ENCODE measurements at places on chromosomes 7 and 10.

GRCh38 chr7:121237601-121238000 is 91.2 kb upstream of the WNT16 start:
- no peak for DNase-seq

GRCh38 chr7:76057813-76058145 is 9.9 kb downstream of the MDH2 start:
- DNase-seq: no peak

DNA sequence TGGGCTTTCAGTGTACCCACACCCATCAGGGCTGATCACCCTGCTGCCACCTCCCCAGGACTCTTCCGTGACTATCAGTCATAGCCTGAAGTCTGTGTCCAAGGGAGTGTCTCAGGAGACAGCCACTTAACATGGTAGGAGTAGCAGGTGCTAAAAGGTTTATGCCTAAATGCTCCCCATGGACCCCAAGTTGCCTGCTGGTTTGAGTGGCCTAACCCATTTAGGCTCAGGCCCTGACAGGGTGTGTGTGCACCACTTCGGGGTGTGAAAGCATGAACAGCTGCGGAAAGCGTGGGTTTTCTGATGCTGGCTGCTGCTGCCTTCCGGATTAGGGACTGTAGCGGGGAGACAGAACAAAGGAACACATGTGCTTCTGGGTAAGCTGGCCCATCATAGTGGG is 93.2 kb upstream of the SAMD8 start:
- DNase-seq: no peak

DNA sequence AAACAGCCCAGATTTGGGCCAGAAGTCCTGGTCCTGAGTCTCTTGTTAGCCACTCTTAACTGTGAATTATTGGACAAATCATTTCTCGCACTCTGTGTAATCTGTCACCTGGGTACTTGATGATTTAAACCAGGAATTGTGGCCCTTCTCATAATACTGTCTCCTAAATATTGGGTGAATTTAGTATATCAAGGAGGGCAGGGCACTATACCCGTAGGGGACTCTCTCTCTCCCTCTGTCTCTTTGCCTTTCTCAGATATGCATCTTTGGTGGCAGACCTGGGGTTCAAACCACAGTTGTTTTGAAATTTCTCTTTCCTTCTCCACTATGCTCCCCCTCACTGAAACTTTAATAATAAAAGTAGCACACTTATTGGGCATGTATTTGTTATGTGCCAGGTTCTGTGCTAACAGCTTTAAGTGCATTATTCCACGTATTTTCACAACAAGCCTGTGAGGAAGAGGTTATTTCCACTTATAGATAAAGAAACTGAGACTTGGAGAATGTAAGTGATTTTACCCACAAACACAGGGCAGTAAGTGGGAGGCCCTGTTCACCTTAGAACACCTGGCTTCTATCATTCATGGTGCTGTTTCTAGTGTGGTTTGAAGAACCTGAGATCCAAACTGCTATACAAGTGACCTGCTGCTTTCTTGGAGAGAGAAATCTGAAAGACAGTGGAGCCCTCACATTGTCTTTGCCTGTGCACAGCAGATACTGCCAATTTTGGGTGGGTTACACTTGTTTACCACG is 11.8 kb downstream of the FAS start:
- no peak for DNase-seq

DNA sequence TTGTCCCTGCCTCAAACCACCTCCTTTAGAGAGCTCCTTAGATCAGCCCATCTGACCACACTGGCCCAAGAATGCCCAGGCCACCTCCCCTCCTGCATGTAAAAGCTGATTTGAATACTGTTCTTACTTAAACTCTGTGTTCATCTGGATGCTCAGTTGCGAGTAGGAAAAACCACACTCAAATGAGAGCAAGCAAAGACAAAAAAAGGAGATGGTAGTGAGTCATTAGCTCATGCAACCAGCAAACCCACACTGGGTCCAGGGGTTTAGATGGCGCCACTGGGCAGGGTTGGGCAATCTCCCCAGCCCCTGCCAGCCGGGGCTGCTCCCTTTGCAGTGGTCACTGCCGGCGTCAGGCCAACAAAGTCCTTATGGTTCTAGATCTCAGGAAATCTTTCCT is 32.7 kb downstream of the TSPAN15 start:
- DNase-seq: peak; percentile 33

- peak; percentile 69 for DNase-seq
These were observed 12.3 kb upstream of the TRDMT1 start for GRCh38 chr10:17213646-17214349.

DNA sequence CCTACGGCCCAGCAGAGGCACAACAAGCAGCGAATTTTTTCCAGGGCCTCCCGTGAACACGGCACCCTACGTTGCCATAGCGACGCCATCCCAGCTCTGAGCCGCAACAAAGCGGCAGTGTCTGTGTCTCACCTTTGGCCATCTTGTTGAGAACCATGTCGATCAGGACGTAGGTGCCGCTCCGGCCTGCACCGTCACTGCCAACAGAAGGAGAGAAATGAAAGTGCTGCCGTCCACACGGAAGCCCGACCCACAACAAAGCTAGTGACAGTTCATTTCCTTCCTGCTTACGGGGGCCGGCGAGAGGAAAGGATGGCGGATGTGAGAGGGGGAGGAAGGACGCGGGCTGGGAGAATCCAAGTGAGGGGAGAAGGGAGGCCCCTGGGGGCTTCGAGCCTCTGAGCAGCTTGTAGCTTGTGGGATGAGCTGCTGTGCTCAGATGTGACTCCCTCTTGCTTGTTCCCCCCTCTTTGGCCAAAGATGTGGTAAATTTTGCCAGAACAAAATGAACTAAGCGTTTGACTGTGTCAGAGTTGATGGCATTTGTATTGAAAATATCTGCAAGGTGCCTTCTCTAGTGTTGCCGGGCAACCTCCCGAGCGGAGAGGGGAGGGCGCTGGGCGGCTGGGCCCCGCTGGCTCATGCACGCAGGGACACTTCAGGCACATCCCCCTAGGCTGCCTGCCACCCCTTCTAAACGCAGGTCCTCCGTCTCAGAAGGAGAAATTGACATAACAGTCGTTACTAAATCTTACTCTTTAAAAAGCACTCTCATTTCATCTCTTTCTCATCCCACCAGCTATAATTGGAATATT is 232.2 kb downstream of the DNAJB6 start:
- DNase-seq: peak; percentile 22

DNA sequence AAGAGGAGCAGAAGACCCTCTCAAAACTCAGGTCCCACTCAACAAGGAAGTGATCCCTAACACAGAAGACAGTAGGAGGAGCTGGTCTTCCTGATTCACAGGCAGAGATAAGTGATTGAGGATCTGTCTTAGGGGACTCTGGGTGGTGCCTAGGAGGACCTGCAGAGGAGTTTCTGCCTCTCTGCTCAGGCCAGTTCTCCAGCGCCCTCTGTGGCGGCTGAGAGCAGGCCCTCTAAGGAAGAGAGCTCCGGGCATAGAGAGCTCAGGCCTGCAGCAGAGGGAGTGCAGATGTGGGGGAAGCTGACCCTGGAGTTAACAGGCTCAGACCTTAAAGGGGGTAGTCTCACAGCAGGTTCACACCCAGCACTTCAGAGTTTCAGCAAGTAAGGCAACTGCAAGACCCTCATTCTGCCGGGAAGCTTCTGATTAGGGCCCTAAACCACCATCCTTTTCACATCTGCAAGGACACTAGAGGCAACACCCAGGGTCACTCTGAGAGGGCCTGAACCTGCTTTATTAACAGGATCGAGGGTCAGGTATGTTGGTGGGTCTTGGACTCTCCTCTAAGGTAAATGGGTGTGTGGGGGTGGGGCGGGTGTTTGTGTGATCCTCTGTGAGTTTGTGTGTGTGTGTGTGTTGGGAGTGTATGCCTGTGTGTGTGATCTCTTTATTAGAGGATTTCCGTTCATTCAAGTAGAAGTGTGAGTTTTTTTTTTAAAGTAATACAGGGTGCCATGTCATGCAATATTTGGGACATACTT is 57.6 kb upstream of the TARP start:
- DNase-seq: no peak

DNA sequence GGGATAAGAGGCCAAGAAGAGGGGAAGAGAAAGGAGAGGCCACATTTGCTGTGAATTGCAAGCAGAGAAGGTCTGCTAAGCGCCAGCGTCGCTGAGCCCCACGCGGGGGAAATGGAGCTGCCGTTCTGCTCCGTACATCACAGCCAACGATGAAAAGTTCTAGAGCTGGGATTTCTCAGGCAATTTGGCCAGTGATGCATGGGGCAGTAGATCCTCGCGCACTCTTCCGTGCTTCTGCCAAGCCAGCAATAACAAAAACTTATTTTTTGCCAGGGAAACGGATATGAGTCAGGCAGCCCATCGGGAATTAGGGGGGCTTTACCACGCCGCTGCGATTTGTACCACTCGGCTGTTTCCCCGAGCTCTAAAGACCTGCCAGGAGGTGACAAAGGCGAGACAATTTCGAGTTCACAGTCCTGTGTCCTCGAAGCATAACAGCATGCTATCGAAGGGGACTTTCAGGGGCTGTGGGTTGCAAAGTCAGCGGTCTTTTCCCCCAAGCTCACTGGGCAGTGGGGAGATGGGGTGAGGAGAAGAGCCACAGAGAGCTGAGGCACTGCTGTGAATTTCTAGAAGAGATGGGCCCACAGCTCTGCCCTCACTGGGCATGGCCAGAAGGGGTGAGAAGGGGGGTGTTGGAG is 30.0 kb upstream of the SLF2 start:
- DNase-seq: peak; percentile 79

- DNase-seq: peak; percentile 62
These were observed 12.9 kb upstream of the TMEM26 start for GRCh38 chr10:61465901-61466632.

DNA sequence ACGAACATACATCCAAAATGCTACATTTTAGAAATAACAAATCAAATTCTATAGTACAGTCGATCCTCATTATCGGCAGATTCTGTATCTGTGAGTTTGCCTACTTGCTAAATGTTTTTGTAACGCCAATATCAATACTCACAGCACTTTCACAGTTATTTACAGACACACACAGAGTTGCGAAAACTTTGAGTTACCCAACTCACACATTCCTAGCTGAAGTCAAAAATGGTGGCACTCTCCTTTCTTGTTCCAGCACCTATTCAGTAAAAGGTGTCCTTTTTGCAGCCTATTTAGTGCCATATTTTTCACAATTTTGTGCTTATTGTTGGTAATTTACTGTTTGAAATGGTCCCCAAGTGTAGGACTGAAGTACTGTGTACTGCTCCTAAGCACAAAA is 161.7 kb downstream of the AKR1D1 start:
- no peak for DNase-seq

DNA sequence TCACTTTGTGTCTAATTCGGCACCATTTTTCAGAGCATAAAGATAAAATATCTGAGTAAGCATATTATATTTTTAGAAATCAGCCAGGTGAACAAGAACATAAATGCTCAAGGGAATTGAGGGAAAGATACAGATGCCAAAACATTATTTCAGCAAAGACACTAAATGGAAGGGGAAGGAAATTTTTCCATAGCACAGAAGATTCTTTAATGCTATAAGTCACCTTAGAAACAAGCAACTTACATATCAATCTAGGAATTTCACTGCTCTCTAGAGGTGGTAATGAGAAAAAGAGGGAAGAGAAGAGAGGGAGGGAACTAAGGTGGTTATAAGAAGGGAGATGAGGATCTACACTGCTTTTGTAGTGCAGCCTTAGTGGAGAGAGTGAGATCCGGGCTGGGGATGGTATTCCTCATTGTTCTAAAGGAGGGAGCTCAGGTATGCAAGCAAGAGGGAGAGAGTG is 20.4 kb downstream of the ZNF365 start:
- DNase-seq: no peak

- peak; percentile 49 for DNase-seq
These were observed 62.8 kb upstream of the CUX1 start for GRCh38 chr7:101754424-101755159.

- DNase-seq: peak; percentile 96
These were observed 249.8 kb downstream of the TRIL start for GRCh38 chr7:28708033-28708951.

DNA sequence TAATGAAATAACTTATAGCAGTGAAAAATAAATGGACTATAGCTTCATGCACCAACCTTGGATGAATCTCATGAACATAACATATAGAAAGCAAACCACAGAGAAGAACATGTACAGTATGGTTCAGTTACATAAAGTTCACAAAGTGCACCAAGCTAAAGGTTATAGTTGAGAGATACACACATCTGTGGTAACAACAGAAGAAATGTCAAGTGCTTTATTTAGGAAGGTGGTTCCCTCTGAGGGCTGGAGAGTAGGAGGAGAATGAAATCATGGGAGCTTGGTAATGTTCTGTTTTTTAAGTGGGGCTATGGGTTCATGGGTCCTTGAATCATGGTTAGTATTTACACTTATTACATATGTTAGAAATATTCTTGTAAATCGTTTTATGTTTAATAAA is 323.3 kb downstream of the PHTF2 start:
- no peak for DNase-seq

DNA sequence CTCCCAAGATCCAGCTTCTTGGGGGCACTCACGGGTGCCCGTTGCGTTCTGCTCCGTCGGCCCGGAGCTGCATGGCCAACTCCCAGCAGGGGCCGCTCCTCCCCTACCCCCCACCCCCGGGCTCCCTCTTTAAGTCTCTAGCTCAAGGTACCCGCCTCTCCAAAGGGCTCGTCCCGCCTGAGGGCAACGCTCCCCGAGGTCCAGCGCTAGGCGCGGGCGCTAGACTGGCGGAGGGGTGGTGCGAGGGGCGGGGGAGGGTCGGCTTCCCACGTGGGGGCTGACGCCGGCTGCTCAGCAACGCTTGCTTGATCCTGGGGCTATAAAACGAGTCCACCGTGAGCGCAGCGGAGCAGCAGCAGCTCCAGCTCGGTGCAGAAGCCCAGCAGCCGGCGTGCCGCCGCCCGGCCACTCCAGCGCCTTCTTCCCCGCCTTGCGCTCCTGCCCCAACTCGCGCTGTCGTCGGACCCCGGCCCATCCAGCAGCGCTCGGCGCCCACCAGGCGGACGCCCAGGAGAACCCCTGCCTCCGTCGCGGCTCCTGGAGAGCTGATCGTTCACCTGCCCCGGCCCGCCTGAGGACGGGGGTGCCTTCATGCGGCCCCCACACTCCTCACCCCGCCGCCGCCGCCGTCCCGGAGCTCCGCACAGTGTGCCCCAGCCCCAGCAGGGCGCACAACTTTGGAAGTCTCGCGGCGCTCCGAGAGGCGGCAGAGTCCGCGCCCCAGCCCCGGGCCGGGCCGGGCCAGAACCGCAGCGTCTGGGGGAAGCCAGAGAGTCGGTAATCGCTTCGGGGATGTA is at the start of gene ADRA2A:
TSS of gene ADRA2A (plus strand) at position 348 of the 797 bp plus-strand sequence. CDS start 968 bp downstream, outside the sequence.
- DNase-seq: peak; percentile 91

DNA sequence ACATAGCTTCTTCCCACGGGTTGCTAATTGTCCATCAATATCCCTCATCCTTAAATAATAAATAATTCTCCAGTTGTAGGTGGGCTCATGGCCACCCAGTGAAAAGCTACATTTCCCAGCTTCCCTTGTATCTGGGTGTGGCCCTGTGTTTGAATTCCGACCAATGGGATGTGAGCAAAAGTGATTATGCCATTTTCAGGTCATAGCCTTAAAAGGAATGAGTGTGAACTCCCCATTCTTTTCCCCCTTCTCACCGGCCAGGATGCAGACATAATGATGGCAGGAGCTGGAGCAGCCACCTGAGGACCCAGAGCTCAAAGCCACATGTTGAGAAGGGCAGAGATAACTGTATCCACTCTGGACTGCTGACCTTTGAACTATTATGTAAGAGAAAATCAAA is 30.3 kb upstream of the CALU start:
- no peak for DNase-seq

Data from GM23248 (cell line).